Activated CD4-positive, alpha-beta T cell treated with anti-CD3 and anti-CD28 coated beads for 48 hours (primary cell): ENCODE measurements at places on chromosomes 7 and 10.
A peak's percentile ranks its signal among the peaks of the same experiment; 100 is the strongest.

GRCh38 chr10:104056619-104057273, 28.9 kb downstream of the COL17A1 start:
- DNase-seq = no peak

GRCh38 chr10:71223347-71224058, 11.1 kb downstream of the UNC5B start:
- DNase-seq = no peak

DNA sequence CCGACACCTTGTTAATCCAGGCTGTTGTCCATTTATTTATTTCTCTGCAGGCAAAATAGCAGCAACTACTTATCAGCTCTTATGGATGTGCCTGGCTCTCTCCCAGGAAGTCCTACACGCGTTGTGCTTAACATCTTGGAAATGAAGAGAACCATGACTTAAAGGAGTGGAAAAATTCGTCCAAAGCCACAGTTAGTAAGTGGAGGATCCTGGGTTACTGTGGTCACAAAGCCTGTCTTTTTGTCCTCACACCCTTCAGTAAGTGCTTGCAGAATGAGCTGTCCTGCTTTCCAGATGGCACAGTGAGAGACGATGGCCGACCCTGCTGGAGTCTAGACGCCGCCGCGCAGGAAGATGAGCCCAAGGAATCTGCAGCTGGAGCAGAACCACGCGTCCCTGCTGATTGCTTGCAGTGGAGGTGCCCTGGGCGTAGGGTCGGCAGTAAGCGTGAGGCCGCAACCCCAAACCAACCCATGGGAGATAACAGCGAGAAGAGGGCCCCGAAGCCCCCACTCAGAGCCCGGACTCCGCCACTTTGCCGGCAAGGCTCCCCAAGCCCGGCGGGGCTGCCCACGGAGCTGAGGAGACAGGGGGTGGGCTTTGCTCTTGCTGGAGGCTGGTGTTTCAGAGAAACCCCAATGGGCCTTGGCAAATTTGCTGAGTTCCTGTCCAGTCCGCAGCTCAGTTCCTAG, 178.6 kb downstream of the CXCL12 start:
- no peak for DNase-seq

DNA sequence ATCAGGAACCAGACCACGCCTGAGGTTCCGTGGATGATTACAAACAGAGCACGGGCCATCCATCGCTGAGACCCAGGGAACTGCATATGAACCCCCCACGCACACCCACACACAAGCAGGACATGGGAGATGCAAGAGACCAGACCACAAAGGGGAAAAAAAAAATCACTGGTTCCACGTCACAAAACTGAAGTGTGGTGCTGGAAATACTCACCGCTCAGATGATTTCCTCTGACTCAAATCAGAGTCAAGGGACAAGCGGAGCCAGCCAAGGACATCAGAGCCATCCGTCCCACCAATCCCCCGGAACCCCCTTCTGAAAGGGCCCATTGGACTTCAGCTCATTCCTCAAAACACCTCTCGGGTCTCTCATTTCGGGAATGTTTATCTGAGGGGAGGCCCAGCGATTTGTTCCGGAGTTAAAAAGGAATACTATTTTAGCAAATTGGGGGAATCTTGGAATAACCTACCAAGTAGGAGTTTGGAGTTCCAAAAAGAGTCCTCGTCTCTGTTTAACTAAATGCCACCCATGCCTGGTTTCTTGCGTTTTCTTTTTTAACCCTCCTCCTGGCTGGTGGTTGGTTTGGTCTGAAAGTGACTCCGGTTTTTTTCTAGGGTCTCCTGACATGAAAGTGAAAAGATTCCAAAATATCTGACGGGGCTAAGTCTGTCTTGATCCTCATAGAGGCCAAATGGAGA, 15.0 kb downstream of the SNX8 start:
- DNase-seq = peak; percentile 59

DNA sequence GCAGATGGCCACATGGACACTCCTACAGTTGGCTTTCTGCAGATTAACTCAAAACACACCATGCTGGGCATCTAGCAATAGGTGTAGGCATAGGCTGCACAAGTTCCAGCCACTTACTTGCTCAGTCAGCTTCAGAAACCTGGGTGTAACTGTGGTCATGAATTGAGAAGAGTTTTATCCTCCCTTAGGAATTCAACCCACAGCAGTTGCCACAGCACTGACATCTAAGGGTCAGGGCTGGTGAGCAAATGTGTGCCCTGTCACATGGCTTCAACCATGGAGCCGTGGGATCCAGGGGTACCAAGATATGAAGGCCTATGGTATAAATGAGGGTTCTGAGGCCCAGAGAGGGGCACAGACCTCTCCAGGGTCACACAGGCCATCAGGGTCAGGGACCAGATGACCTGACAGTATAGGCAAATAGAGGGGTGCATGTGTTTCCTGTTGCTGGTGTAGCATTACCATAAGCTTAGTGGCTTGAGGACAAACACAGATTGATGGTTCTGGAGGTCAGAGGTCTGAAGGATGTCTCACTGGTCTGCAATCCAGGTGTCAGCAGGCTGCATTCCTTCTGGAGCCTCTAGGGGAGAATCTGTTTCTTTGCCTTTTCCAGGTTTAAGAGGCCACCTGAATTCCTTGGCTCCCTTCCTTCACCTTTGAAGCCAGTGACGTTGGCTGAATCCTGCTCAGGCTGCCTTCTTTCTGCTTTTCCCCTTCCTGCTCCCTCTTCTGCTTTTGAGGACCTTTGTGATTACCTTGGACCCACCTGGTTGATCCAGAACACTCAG, 24.1 kb downstream of the MINDY4 start:
- DNase-seq = no peak

DNA sequence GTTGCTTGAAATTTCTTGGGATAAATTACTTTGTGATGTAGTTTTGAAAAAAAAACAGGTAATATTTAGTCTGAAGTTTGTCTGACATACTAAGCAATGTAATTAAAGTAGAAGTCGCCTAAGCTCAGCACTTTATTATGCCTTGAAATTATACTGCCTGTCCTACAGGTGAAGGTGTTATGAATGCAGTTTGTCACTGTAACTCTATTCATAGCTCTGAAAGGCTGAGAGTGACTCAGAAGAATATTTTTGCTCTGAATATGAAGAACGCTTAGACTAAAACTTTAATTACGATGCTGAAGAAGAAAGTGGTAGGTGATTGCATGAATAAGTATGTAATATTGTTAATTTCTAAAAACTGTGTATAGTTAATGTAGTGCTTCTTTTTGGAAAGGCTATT, 9.2 kb downstream of the CFTR start:
- DNase-seq = no peak

- no peak for DNase-seq
Measured at GRCh38 chr10:47115322-47115721, 184.7 kb upstream of the GDF10 start.

GRCh38 chr10:126654579-126654978, 15.9 kb downstream of the C10orf90 start:
- DNase-seq = no peak

DNA sequence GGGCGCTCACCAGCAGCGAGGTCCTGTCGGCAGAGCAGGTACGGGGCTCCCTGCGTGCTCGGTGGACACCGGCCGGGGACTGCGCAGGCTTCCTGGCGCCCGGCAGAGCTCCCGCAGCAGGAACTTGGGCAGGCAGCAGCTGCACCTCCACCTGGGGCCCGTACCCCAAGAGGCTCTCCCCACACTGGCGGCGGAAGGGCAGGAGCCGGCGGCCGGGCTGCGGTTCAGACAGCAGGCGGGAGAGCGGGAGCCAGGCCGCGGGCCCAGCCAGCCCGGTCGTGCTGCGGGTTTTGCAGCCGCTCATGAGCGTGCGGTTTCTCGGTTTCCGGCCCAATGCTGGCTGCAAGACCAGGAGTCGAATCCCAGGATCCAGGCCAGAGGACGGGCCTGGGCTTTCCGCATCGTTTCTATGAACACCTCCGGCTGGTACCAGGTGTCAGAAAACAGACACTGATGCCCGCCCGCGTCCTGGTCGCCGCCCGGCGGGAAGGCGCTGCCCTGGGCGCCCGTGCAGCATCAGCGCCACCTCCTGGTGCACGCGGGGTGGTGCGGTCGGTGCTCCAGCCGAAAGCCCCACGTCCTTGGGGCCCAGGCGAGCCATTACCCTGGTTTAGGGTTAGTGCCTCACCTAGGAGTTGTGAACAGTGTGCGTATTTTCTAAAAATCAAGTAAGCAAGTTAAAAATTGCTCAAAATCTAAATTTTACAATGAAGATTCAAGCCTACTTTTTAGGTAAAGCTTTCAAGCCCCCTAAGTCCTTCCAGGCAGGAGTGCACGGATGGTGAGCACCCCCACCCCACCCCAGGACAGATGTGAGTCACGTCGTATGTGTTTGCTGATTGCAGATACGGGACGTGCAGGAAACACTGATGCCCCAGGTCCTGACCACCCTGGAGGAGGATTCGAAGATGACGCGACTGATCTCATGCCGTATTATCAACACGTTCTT, 47.4 kb upstream of the PRKAR1B start:
- DNase-seq = peak; percentile 79

DNA sequence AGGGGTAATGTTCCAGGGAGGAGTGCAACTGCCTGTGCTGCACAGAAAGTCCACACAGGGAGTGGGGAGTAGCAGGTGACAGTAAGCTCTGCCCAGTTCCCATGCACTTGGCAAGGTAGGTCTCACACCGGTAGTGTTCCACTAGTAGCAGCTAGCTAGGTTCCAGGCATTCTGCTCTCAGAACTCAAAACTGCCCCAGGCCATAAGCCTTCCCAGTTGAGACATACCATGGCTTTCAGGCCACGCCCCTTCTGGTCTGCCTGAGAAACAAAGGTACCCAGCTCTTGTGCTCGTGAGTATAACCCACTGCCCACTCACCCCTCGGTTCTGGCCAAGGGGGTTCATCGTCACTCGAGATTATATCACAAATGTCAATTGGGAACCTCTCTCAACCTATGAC, 12.6 kb downstream of the CASP7 start:
- DNase-seq = no peak
